ENCODE measurements at places on chromosomes 4 and X.

DNA sequence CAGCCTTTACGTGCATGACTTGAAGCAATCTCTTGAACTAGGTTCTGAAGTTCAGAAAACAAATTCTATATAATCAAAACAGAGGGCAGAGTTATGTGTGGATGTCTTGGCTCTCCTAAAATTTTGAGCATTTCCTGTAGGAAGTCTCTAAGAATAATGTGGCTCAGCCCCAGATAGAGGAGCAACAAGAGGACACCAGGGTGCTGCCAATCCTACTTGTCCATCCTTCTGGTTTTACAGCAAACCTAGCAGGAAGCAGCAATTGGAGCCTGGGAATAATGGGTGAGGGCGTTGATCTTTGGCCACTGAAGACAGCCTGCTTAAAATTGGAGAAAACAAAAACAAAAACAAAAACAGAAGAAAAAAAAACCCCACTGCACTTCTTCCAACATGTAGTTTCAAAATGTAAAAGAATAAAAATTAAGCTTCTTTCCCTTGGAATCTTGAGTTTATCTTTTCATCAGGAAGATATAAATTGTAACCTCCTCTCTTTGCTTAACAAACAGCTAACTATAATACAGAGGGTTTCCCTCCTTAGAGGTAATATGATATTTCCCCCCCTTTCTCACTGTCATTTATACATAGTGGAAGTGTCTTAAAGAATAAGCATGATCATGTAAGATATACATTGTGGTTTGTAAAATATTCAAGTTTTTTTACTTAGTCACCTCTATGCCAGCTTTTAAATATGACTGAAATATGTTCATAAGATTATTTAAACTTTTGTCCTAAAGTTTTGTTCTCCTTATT is 130.6 kb downstream of the FBXO8 start:
- DNase-seq, result no peak

GRCh38 chr4:184844742-184845141 is 19.0 kb upstream of the ACSL1 start:
- no peak for DNase-seq

DNA sequence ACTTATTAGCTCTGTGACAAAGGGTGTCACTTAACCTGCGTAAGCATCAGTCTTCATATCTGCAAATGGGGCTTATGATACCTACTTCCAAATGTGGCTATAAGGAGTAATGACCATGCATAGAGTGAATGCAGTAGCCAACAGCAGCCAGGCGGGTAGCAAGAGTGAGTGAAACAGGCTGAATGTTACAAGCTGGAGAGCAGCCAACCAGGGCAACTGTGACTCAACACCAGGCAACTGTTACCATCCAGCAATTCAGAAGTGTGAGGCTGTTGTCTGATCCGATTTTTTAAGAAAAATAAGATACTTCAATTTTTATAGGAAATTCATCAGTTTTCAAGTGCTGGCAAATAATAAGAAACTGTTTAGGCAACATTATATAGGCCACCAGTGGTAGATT is 270.2 kb upstream of the TAPT1 start:
- no peak for DNase-seq

- no peak for DNase-seq
Observed at GRCh38 chrX:23380581-23380980, 45.9 kb downstream of the PTCHD1 start.

DNA sequence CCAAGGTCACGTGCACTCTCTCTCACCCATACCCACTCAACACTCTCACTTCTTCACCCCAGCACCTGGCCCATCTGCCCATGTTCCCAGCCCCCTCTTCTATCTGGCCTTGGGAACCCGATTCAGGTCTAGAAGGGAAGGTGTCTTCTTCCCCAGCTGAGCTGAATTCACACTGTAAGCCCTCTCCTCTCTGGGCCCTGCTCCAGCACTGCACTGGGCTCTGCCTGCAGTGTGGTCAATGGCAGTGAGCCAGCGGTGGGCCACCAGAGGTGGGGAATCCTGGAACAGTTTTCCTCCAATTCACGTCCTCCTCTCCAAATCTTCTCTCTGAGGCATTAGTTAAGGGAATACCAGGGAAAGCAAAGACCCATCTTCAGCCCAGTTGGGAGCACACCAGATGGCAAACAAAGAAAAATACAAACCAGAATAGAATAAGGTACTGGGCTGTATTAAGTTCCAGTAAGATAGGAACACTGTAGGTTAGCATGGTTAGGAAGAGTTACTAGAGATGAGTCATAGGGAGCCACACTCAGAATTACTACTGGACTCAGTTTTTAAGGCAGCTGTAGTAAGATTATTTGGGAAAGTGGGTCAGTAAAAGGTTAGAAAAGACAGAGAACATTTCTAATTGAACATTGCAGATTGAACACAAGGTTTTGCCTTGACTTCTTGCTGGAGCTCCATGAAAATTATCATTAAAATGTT is 5.0 kb downstream of the AWAT2 start:
- no peak for DNase-seq

- no peak for DNase-seq
Observed at GRCh38 chr4:157048248-157048647, 27.7 kb upstream of the GLRB start.

GRCh38 chr4:104772849-104773248 is 278.2 kb upstream of the CXXC4 start:
- no peak for DNase-seq

DNA sequence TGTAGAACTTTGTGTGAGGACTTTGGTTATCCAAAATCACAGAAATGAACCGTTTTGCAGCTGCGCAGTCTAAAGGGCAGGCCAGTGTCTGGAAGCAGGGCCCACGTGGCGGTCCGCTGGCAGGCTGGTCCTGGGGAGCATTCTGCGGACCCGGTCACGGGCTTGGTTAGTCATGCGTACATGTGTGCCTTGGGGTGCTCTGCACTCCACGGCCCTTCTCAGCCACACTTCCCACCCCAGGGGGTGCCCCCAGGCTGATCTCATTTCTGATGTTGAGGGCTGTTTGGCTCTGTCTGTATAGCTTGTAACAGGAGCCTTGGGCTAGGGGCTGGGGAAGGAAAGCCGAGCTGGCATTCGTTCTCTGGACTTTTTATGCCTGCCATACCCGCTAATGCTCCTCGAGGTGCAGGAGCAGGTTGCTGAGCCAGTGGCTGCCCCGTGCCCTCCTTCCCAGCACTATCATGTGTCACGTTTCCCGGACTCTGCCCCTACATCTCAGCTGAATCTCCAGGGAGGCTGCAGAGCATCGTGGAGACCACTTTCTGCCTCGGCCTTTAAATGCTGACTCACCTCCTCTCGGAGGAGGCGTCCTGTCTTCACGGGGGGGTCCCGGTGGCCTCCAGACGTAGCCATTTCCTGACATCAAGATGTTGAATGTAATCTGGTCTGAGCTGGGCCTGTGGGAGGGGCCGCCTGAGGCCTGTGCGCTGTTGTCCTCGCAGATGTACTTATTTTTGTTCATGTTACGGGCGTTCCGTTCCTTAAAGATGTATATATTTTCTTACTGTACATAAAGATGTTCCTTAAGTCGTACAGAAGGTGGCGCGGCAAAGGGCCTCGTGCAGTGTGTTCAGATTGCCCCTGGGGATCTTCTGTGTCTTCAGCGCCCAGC is 11.4 kb upstream of the TADA2B start:
- no peak for DNase-seq

DNA sequence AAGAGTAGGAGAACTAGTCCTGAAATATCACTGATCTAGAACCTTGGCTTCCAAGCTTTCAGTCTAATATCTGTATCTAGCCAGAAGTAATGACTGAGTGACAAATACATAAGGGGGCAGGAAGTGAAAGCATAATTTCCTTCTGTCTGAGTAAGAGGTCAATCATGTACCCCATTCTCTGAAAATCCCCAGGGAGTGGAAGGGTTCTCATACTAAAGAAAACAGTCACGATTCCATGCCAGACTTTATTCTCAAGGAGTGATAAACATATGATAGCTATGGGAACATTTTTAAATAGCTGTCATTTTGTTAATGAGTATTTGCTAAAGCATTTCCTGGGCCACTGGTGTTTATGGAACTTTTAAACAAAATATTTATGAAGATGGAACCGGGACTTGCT is 308.5 kb downstream of the ARHGAP24 start:
- DNase-seq, result no peak

DNA sequence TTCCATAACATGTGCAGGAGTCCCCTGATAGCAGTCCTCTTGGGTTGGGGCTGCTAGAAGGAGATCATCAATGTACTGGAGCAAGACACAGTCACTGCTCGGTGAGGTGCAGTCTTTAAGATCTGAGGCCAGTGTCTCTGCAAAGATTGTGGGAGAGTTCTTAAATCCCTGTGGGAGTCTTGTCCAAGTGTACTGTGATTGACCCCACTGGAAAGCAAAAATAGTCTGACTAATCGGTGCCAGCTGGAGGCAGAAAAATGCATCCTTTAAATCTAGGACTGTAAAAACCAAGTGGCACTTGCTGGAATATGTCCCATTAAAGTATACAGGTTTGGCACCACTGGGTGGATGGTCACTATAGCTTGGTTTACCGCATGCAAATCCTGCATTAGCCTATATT is 31.1 kb downstream of the SULT1E1 start:
- DNase-seq, result no peak

GRCh38 chrX:96540111-96540631 is 144.5 kb upstream of the DIAPH2 start:
- no peak for DNase-seq

GRCh38 chrX:155613927-155614559 is 1.3 kb upstream of the TMLHE start:
- DNase-seq, result no peak

Data from D721Med (cell line).